ENCODE measurements at places on chromosomes 4 and X. TPM values are rescaled to one million over a fixed set of nuclear protein-coding genes. Genes with fewer than 3 reads are reported as not detected.

MAGEC3 gene
- total RNA-seq = not detected

GRCh38 chrX:151596282-151596681, 32.8 kb downstream of the PASD1 start:
- H3K4me1 ChIP-seq = no peaks in the 10 kb centered on the region
- H3K36me3 ChIP-seq = no peaks in the 10 kb centered on the region
- H3K4me3 ChIP-seq = no peak overlapping the region
- H3K27ac ChIP-seq = no peak overlapping the region
- no peaks in the 10 kb centered on the region for H3K27me3 ChIP-seq

- H3K27me3 ChIP-seq = no peaks in the 10 kb centered on the region
- H3K27ac ChIP-seq = no peak overlapping the region
- DNase-seq = no peak
- peaks cover 3% of the 10 kb centered on the region for H3K4me1 ChIP-seq
- no peaks in the 10 kb centered on the region for H3K36me3 ChIP-seq
These were observed 7.2 kb downstream of the MRFAP1 start for GRCh38 chr4:6647582-6648230.

GRCh38 chrX:2928583-2929434, at the start of gene ARSD:
Gene ARSD (minus strand): TSS chrX:2929339. CDS start chrX:2929275, 64 bp downstream.
- H3K4me3 ChIP-seq = peak within 1 kb of the TSS; percentile 15
- DNase-seq = peak; percentile 71

- no peak for DNase-seq
- H3K27ac ChIP-seq = no peak overlapping the region
- no peaks in the 10 kb centered on the region for H3K27me3 ChIP-seq
- no peaks in the 10 kb centered on the region for H3K4me1 ChIP-seq
- H3K4me3 ChIP-seq = no peak overlapping the region
These were observed 43.6 kb downstream of the GUCY1B1 start for GRCh38 chr4:155802190-155802959.

GRCh38 chr4:182486881-182487280, 243.7 kb downstream of the TENM3 start:
- H3K4me3 ChIP-seq = no peak overlapping the region
- H3K27ac ChIP-seq = no peak overlapping the region
- H3K36me3 ChIP-seq = no peaks in the 10 kb centered on the region

- DNase-seq = no peak
- no peaks in the 10 kb centered on the region for H3K36me3 ChIP-seq
- H3K4me1 ChIP-seq = no peaks in the 10 kb centered on the region
- H3K4me3 ChIP-seq = no peak overlapping the region
These were observed 2.1 kb upstream of the PDE6B start for GRCh38 chr4:622996-623913.

DNA sequence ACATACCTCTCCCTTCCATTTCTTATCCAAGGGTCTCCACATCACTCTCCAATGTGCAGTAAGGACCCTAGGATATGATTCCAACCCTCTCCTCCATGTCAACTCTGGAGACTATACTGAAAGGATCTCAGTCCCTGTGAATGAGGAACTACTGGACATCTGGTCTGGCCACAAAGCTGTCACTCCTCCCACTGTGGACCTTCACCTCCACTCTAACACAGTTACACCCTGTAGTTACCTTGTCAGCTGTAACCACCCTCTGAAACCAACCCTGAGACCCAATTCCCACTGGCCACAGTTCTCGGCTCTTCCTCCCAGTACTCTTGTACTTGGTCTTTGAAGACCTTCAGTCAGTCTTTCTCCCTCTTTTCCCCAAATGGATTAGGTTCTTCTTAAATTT, 2.9 kb downstream of the TMEM128 start:
- no peak for DNase-seq
- no peak overlapping the region for H3K27ac ChIP-seq
- H3K36me3 ChIP-seq = peaks cover 46% of the 10 kb centered on the region
- no peak overlapping the region for H3K4me3 ChIP-seq
- no peaks in the 10 kb centered on the region for H3K27me3 ChIP-seq
- H3K4me1 ChIP-seq = peaks cover 14% of the 10 kb centered on the region

DNA sequence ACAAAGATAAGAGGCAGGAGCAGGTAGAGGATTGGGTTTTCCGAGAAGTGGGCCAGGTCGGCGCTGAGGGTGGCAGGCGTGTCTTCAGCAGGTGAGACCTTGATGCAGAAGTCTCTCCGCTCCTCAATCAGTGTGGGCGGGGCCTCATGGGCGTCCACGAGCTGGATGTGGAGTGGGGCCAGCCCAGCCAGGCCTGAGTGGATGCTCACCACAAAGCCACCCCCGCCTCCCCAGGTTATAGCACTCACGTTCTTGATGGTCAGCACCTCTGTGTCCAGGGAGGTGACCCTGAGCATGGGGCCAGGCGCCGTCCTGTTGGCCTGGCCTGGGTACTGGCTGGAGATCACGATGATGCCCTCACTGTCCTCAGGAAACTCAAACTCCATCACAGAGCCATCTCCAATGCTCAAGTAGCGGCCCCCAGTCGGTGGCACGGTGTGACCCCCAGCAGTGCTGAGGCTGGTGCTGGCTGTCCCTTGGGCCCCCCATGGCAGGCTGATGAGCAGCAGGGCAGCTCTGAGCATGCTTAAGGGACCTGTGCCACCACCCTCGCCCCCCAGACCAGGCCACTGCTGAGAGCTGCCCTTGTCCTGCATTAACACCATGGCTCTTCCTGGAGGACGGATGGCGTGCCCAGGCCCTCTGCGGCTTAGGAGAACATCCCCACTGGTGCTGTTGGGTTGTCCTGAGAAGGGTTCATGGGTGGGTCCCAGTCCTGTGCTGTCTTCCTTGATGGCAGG, 1.9 kb downstream of the SLC10A3 start:
- no peak overlapping the region for H3K27ac ChIP-seq
- DNase-seq = no peak
- no peaks in the 10 kb centered on the region for H3K27me3 ChIP-seq

GRCh38 chrX:33324099-33324498, 112.8 kb upstream of the DMD start:
- no peaks in the 10 kb centered on the region for H3K4me1 ChIP-seq
- no peaks in the 10 kb centered on the region for H3K27me3 ChIP-seq
- no peaks in the 10 kb centered on the region for H3K36me3 ChIP-seq
- DNase-seq = no peak
- no peak overlapping the region for H3K4me3 ChIP-seq

DNA sequence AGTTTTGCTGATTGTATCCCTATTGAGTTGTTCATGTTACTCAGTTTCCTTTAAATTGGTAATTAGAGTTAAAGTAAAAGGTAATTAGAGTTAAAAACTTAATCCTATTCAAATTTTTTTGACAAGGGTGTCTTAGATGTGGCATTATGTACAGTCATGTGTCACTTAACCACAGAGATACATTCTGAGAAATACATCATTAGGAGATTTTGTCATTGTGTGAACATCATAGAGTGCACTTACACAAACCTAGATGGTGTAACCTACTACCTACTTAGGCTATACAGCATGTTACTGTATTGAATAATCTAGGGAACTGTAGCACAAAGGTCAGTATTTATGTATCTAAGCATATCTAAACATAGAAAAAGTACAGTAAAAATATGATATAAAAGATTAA, 39.2 kb downstream of the BEX3 start:
- no peak for DNase-seq
- no peaks in the 10 kb centered on the region for H3K27me3 ChIP-seq
- H3K4me3 ChIP-seq = no peak overlapping the region
- no peaks in the 10 kb centered on the region for H3K36me3 ChIP-seq
- H3K4me1 ChIP-seq = no peaks in the 10 kb centered on the region

DNA sequence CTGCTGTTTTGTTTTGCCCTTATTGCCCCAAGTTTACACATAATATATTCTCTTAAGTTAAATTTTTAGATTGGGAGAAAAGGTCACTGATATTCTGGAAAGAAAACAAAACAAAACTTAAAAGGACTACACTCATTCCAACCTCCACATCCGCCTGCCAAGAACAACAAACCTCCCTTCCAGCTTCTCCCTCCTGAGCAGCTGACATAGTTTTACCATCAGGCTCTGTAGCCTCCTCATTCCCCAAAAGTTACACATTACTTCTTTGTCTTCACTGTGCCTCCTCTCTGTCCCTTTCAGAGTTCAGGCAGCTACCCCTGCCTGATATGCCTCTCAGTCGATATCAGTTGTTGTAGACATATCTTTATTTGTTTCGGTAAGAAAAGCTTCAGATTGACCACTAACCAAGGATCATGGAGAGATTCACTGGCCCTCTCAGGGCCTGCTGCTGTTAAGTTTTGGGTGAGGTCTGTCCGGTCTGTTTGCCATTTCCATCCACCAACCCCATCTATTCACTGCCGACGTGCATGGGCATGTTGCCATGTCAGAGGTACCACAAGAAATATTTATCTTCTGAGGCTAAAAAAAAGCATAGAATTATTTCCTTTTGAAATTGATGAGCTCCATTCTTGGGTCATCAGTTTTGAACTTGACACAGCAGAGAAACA, 164.1 kb downstream of the GASK1B start:
- no peaks in the 10 kb centered on the region for H3K36me3 ChIP-seq
- no peaks in the 10 kb centered on the region for H3K4me1 ChIP-seq
- no peak for DNase-seq
- H3K27ac ChIP-seq = no peak overlapping the region
- H3K27me3 ChIP-seq = no peaks in the 10 kb centered on the region
- no peak overlapping the region for H3K4me3 ChIP-seq

MTNR1A gene
- total RNA-seq = not detected

DNA sequence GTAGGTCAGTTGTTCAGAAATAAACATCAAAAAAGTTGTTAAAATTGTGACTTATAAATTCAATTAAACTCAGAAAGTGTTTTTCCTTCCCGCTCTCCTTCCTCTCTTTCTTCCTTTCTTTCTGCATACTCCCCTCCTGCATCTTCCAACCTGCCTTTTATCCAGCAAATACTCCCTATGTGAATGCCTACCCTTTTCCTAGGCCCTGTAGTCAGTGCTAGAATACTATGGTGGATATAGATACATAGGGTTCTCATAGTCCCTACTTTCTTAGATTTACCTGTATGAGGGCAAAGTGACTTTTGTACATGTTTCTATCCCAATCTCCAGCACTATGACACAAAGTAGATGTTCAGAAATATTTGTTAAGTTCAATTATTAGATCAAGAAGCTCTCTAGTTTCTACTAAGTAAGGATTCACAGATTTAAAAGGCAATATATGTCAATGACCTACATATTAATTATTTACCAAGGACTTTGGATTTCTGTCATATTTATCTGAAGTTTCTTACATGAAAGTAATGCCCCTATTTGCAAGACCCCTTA, 732 bp downstream of the SULT1E1 start:
- H3K4me1 ChIP-seq = no peaks in the 10 kb centered on the region
- no peak overlapping the region for H3K4me3 ChIP-seq
- DNase-seq = no peak
- no peaks in the 10 kb centered on the region for H3K27me3 ChIP-seq
